NCI-H446 treated with DMSO at 0.1 percent for 48 hours (cell line): ENCODE measurements at places on chromosomes 13 and 19.

- no peak for DNase-seq
These were observed 60.9 kb downstream of the KLF12 start for GRCh38 chr13:74073274-74073673.

DNA sequence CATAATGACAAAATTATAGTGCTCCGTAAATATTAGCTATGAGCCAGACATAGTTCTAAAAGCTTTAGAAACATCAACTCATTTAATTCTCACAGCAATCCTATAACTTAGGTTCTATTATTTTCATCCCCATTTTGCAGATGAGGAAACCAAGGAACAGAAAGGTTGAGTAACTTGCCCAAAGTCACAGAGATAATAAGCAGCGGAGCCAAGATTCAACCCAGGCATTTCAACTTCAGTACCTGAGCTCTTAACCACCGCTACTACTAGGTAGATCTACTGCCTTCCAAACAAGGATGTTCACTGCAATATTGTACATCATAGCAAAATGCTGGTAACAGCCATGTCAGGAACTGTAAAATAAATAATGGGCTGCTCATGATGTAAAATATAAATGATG is 39.9 kb downstream of the ELF1 start:
- no peak for DNase-seq

DNA sequence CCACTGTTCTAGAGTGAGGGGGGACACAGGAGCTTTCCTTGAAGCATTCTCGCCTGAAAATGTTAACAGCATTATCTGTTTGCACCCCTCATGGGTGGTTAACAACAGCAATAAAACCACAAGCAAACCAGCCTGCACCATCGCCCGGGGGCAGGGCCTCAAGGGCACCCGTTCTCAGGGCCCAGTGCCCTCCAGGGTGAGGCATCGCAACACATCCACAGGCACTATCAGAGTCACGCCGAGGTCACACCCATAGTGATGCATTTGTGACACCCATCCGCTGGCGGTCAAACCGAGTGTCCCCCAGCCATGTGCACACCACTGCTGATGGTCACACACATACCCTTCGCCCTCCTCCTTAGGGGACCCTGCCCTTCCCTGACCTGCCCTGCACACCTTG is 4.6 kb downstream of the FUT5 start:
- DNase-seq = no peak

DNA sequence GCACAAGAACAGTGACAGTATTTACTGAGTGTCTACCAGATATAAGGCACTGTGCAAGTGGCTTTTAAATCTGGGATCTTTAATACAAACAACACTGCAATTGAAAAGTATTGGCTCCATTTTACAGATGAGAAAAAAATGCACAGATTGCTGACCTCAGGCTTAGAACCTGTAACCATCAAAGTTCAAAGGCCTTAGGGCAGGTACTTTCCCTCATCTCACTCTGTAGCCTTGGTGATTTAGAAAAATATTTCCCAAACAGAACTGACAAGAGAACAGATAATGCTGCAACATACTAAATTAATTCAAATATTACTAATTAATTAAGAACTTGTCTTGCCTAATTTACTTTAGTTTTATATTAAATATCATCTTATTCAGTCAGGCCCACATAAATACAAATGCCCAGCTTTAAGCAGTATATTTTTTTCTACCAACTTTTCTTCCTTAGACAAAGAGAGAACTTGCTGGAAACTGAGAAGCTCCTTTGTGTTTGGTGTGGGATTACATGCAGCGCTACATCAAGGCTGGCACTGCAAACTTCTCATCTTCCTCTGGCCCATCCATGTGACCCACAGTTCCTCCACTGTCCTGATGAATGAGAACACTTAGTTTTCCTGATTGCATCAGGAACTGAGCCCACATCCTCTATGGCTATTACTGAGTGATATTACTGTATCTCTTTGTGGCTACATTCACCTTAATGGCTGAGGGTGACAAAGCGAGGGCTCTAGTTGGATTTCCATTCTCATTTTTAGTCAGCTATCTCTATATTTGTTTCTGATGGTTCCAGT is 302.1 kb downstream of the ENOX1 start:
- DNase-seq = no peak

- DNase-seq = no peak
These were observed 173.5 kb upstream of the LSM14A start for GRCh38 chr19:33998739-33999345.

GRCh38 chr19:33374236-33374714 is 766 bp downstream of the CEBPG start:
- no peak for DNase-seq

DNA sequence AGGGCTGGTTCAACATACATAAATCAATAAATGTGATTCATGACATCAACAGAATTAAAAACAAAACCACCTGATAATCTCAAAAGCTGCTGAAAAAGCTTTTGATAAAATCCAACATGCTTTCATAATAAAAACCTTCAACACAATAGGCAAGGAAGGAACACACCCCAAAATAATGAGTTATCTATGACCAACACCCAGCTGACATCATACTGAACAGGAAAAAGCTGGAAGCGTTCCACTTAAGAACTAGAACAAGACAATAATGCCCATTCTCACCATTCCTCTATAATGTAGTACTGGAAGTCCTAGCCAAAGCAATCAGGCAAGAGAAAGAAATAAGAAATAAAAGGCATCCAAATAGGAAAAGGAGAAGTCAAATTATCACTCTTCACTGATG is 116.2 kb upstream of the FREM2 start:
- no peak for DNase-seq

DNA sequence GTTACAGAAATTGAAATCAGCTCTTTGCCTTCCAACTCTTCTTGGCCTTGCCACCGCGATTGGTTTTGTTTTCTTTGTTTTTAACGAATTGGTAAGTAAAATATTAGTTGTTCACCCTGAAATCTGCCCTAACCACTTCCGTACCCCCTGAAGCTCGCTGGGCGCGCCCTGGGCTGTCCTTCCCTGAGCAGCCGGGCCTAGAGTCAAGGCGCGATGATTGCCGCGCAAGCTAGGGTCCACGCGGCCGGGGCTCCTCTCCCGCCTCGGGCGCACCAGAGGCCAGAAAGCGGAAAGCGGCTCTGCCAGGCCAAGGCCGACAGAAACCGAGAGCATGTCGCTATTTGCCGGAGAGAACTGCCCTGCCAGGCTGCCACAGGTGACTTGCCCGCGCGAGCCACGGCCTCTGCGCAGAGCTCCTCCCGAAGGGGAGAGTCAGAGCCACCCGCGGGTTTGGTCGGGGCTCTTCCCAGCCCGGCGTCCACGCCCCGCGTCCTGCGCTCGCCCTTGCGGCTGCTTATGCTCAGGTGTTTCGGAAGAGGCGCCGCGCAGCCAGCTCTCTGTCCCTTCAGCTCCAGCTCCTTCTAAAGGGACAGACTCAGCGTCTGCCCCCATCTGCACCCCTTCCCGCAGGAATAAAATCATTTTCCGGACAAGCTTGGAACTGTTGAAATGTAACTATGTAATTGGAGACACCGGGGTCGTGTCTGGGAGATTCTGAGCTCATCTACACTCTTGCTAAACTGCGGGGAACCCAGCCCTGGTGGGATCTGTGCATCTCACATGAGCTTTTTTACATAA is 6.6 kb upstream of the CDX2 start:
- no peak for DNase-seq

GRCh38 chr19:48806518-48806817 is 4.4 kb downstream of the BCAT2 start:
- no peak for DNase-seq

DNA sequence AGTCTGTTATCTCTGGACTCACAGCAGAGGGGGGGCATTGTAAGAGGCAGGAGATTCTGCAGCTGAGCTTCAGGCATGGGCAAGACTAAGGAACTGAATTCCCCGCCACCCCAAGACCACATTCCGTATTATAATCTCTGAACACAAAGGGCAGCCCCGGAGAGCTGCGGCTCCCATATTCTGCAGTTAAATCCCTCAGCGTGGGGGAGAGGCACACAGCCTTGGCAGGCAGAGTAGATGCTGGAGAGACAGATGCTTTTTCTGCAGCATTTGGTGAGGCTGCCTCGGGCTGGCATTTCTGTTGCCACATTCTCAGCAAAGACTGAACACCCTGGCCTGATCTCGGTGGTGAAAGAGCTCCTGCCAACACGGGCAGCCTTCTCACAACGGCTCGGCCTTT is 12.9 kb downstream of the CHAF1A start:
- peak; percentile 32 for DNase-seq

DNA sequence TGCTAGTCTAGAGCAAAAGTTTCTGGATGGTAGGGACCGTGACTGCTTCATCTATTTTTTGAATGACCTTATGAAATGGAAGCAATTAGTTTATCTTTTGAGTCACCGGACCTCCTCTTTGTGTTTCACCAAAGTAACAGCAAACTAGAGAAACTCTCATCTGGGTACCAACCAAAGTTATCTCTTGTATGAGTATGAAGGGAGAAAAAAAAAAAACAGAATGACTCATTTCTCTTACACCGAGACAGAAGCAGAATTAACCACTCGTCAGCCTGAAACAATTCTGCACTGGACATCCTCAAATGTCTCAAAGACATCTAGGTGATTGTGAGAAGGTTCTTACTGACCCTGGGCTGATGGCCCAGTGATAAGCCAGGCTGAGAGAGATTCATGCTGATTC is 18.3 kb downstream of the ZNF100 start:
- DNase-seq = no peak

DNA sequence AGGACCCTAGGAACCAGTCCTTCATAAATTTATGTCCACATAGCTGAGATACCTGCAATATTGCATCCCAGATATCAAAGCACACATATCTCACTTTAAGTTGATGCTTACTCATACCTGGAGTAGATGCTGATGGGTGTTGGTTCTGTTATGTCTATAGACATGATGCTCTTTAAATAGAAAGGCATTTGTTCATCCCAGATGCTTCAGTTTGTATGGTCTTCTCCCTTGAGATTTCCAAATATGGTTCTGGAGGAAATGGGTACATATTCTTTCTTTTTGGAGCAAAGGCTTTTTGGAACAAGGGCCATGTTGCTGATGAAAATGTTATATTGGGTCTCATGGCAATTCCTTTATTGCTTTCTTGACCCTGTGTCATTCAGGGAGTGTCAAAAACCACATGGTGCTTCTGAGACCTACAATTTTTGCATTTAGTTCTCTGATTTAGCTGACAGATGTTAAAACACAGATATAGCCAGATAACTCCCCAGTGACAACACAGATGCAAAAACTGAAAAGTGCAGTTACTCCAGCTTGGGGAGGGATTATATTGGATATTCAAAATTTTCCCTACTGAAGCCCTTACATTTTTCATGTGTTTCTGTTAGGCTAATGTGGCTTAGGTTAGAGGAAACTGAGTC is 211.4 kb downstream of the KCNRG start:
- no peak for DNase-seq

- no peak for DNase-seq
These were observed 12.2 kb upstream of the LILRA5 start for GRCh38 chr19:54325194-54325621.

GRCh38 chr19:50500753-50501151 is 10.2 kb downstream of the JOSD2 start:
- DNase-seq = no peak

- DNase-seq = peak; percentile 54
These were observed 1.1 kb downstream of the RPL36 start for GRCh38 chr19:5690955-5691821.

DNA sequence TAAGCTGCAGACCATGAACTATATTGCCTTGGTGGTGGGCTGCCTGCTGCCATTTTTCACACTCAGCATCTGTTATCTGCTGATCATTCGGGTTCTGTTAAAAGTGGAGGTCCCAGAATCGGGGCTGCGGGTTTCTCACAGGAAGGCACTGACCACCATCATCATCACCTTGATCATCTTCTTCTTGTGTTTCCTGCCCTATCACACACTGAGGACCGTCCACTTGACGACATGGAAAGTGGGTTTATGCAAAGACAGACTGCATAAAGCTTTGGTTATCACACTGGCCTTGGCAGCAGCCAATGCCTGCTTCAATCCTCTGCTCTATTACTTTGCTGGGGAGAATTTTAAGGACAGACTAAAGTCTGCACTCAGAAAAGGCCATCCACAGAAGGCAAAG is 53.7 kb downstream of the CYSLTR2 start:
- no peak for DNase-seq

DNA sequence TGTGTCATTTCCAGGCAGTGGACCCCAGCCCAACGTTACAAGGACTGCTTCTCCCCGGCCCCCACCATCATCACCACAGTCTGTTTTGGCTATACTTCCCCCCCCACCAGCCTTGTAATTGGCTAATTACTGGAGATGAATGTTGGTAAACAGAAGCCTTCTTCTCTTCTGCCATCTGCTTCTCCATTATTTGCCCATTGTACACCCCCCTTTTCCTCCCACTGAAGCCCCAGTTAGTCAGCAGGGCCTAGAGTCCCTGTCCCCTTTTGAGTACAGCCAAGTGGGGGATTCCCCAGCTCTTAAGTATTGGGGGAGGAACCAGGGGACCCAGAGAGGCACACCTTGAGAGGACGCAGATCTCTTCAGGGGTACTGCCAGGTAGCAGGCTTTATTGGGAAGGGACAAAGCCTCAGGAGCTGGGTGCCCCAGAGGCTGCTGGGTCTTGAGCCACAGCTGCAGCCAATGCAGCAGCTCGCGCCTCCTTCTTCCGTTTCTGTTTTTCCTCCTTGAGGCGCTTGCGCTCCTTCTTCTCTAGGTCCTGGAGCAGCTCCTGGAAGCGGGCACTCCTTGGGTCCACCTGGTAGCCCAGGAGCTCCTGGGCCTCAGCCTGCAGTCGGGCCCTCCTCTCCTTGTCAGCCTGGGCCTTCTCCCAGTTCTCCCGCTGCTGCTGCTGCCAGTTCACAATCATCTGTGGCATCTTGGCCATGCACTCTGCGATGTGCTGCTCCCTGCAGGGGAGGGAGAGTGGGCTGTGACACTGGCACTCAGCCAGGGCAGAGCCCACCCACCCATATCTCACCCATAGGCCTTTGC is 3.0 kb downstream of the GADD45GIP1 start:
- DNase-seq = peak; percentile 84

- no peak for DNase-seq
These were observed 256.1 kb upstream of the MAB21L1 start for GRCh38 chr13:35732565-35732964.

DNA sequence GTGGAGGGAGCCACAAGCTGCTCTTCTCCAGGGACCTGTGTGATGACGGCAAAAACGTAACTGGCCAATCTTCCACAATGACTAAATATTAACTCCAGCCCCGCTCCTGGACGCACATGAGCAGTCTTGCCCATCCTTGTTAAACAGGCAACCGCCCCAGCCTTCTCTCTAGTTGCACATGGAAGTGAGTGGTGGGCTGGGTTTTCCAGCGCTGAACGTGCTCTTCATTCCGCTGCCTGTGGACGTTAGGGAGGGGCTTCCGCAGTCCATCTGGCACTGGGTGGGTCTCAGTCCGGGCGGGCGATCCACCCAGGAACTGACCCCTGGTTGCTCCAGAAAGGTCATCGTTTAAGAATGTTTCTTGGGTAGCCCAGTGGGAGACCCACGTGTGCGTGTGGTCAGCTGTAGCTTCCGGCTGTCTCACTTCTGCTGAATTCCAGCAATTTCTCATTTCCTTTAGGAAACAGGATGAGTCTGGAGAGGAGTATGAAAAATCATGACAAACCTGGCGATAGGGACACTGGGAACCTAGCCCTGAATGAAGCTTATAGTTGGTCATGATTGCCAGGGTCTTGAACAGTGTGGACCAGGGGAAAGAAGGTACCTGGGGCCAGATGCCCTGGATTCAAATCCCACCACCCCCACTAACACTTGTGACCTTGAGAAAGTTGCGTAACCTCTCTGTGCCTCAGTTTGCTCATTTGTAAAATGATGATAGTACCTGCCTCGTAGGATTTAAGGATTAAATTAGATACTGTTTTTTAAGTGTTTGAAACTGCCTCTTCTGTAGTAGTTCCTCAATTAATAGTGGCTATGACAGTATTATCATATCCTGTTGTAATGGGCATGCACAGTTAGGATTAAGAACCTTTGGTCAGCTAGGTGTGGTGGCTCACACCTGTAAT is 92.6 kb downstream of the SIPA1L3 start:
- DNase-seq = no peak
